Activated T-helper 1 cell treated with anti-CD3 and anti-CD28 coated beads, Interleukin-2, amount 50 U/mL, for 16 hours (primary cell): ENCODE measurements at places on chromosomes 3 and 15.
A peak's percentile ranks its signal among the peaks of the same experiment; 100 is the strongest.

DNA sequence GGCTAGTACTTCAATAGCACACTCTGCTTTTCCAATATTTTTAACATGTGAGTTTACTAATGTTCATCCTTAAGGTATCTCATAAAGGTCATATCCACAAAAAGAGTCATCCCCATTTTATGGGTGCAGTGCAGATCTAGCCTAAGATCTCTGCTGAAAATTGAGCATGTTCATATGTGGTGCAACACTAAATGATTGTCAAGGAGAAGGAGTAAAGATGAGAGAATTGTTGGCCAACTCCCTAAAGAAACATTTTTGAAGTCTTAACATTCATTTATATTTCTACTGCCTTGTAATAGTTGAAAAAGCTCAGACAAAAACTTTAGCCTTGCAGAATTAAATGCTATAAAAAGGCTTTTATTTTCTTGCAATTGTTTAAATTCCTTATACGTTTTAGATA, 1159.6 kb downstream of the TBL1XR1 start:
- DNase-seq: no peak

DNA sequence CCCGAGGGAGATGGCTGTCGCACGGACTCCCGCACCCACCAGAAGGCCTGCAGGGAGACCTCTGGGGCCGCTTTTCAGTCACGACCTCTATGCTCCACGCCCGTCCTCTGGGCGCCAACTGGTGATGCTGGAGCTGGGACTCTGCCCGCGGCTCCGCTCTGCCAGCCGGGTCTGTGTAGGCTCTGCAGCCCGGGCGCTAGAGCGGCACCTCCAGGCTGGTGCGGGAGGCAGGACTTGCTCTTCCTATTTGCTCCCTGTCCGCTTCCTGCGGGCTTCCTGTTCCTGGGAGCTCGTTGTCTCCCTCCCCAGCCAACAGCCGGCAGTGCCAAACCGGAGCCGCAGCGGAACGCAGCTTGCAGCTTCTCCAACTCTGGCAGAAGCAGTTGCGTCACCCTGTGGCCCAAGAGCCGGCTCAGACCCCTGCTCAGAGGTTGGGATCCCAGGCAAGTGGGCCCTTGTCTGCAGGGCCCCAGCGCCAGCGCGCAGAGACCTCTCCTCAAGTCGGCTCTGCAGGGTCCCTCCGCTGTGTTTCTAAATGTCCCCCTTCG, 285.9 kb downstream of the XXYLT1 start:
- no peak for DNase-seq

GRCh38 chr3:10465161-10465560, 40.2 kb downstream of the ATP2B2 start:
- DNase-seq: no peak

- DNase-seq: peak; percentile 12
Measured at GRCh38 chr3:170222647-170223541, 670 bp downstream of the PRKCI start.

- DNase-seq: no peak
Measured at GRCh38 chr3:8343058-8343457, 158.6 kb upstream of the LMCD1 start.

DNA sequence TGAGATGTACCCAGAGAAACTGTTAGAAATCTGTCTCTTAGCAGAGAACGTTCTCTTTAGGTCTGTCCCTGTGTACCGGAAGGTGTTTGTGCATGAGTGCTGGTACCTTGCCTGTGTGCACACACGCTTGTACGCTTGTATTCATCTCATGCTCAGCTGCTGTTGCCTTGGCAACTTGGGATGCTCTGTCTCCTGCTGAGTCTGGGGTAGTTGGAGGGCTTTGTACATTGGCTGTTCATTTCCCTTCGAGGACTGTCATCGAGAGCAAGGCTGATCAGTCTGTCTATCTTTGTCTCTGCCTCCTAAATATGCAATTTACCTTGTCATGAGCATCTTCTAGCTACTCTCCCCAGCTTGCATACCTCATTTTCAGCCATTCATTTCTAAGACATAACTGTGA, 147.2 kb downstream of the SLCO3A1 start:
- no peak for DNase-seq

DNA sequence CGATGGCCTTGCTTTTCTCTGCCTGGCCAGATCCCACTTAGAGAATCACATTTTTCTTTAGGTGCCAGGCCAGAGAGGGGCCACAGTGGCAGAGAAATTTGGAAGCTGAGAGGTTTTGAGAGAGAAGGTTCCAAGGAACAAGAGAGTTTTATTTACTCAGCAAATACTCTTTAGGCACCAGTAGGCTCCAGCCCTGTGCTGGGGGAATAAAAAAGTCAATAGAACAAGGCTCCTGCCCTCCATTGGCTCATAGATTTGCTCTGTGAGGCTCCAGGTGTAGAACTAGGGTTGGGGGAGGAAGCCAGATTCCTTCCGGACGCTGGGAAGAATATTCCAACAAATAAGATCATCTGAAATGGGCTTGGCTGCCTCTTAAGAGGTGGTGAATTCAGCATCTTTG, 59.9 kb downstream of the ST8SIA2 start:
- DNase-seq: no peak

DNA sequence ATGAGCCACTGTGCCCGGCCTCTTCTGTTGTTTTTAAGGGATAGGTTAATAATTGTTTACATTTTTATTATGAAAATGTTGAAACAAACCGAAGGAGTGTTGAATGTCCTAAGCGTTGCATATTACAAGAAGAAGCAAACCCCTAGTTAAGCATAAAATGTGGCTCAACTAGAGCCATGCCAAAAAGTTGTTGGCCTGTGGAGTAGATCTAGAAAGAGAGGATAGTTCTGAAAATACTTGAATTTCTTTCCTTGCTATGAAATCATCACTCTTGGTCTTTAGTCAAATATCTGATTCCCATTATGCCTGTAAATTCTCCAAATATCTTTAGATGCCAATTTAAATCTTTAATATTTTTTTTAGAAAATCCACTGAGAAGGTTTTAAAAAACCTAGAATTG, 12.8 kb downstream of the RBP2 start:
- DNase-seq: no peak

DNA sequence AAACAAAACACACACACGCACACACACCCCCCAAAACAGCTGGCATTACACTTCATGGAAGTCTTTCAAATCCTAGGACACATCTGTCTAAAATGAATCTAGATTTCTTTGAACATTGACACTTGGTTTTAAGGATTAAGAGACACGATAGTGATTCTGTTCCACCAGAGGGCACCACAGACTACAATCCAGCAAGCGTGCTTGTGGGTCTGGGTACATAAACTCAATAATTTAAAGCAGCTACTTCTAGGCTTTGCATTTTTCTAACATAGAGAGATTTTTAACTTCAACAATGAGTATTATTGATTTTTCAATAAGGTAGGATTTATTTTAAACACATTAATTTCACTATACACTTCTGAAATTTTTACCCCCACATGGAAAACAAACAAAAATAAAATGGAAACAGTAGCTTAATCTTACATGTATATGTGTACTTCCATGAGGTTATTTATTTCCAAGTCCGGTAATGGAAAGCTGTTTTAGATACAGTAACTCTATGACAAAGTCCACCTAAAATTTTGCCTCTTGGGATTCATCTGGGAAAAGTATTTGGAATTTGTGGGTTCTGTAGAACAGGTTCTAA, 564.0 kb upstream of the TGFBR2 start:
- DNase-seq: peak; percentile 21

DNA sequence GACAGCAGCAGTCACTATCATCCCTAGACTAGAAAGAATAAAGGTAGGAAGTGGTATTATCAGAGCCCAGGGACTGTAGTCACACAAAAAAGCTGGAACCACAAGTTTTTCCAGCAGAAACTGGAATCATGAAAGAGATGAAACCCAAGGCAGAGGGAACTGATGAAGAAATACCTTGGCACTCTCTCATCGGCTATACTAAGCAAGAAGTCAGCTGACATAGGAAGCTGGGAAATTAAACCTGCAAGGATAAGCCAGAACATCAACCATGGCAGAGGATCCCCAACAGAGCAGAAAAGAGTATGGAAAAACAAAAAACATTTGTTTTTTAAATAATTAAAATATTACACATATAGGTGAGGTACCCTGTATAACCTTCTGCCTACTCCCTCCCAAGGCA, 86.5 kb downstream of the AQR start:
- DNase-seq: no peak

- DNase-seq: no peak
Measured at GRCh38 chr3:150038830-150039229, 68.1 kb upstream of the PFN2 start.

DNA sequence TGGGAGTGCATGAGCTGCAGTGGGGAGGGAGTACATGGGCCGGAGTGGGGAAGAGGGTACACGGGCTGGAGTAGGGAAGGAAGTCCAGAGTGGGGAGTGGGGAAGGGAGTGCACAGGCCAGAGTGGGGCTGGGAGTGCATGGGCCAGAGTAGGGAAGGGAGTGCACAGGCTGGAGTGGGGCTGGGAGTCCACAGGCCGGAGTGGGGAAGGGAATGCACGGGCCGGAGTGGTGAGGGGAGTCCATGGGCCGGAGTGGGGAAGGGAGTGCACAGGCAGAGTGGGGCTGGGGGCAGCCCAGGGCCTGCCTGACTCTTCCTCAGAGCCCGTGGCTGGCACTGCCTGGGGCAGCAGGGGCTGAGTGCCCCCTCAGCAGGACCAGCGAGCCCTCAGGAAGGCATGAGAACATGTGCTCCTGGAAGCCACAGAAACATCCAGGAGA, 40.7 kb downstream of the KLF15 start:
- DNase-seq: no peak

GRCh38 chr3:129688271-129688895, 81.9 kb upstream of the PLXND1 start:
- no peak for DNase-seq

DNA sequence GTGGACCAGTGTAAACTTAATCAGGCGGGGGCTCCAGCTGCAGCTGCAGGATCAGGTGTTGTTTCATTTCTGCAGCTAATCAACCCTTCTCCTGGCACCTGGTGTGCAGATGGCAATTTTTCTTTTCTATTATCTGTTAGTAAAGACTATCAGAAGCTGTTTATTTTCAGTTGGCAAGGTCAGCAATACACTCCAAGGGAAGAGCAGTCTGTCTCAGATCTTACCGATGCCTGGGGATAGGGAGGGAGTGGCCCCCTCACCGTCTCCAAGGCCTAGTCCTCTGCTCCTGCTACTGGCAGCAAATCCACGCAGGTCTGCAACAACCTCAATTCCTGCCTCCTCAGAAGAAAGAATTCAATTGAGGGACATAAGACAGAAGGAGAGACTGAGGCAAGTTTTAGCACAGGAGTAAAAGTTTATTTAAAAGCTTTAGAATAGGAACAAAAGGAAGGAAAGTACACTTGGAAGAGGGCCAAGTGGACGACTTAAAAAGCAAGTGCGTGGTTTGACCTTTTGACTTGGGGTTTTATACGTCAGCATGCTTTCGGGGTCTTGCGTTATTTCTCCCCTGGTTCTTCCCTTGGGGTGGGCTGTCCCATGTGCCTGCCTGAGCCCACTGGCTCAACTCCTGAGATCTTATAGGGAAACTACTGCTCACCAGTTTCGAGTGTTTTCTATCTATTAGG, 9.2 kb downstream of the CCRL2 start:
- no peak for DNase-seq

DNA sequence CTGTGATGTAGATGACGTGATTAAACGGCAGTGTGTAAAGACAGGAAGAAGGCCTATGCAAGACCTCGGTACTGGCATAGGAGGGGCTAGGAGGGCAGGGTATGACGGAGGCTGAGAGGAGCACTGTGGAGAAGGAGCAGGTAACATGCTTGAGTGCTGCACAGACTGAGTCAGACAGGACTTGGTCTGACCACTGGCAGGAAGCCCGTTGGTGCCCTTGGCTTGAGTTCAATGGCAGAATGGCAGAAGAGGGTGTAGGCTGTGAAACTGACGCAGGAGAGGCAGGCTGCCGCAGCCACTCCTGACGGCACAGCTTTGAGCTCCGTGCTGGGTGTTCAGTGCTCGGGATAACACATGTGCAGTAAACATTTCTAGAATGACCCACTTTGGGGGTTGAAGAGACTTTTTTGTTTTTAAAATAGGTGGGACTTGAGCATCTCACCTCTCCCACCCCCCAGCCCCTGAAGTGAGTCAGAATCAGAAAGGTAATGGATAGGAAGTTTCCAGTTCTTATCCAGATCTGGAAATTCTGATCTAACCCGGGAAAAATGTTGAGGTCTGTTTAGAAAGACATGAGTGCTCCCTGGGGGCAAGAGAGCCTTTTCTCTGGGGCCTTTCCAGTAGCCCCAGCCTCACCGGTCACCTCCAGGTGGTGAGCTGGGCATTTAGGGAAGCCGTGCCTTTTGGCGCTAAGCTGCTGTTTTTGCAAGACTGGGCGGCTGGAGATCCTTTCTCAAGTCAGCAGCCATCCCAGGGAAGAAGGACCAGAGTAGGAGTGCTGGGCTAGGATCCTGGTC, 126.4 kb downstream of the RPLP1 start:
- no peak for DNase-seq

DNA sequence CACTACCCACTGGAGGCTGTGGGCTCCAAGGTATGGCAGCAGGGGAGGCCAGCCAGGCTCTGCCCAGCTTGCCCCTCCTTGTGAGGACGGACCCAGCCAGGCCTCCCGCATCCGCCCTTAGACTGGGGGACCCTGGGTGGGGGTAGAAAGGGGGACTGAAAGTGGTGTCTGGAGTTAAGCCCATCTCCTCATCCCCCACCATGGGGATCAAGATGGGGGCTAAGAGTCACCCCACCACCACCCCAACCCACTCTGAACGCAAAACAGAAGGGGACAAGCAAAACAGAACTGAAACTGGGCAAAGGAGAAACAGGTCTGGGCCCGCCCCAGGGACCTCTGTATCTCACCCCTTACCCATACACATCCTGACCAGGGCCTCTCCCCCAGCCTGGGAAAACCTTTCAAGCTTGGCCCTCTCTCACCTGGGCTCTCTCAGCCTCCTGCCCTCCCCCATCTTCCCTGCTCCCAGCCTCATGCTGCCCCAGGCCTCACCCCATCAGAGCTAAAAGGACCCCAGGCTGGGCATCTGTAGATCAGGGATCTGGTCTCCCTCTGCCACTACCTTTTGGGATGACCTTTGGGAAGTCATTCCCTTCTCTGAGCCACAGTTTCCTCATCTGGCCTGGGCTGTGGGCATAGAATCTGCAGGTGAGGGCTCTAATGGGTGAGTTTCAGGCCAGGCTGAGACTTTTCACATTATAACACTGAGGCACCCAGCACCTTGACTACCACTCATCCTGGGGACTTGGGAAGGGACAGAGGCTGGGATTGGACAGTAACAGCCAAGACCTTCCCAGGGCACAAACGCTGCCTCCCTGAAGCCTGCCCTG, 30.0 kb upstream of the CYP11A1 start:
- DNase-seq: no peak

DNA sequence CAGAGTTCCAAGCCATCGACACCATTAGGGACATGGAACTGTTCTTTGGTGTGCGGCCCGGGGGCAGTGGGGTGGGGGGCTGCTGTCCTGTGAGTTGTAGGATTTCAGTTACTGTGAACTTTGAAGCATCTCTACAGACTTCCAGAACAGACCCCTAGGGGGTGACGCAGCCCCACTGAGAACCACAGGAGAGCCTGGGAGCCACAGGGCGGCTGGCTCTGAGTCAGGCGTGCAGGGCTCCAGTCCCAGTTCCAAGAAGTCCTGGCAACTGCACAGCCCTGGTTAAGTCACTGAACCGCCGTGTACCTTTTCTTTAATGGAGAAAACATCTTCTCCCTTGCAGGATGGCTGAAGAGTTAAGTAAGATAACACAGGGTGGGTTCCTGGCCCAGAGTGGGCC, 23.5 kb upstream of the LRTM1 start:
- DNase-seq: no peak

- no peak for DNase-seq
Measured at GRCh38 chr3:66037330-66037985, 1.3 kb downstream of the MAGI1 start.

- DNase-seq: no peak
Measured at GRCh38 chr15:58407236-58407775, 24.5 kb upstream of the LIPC start.
